Fibroblast of skin of scalp (primary cell): ENCODE measurements at places on chromosomes 7 and 10.

DNA sequence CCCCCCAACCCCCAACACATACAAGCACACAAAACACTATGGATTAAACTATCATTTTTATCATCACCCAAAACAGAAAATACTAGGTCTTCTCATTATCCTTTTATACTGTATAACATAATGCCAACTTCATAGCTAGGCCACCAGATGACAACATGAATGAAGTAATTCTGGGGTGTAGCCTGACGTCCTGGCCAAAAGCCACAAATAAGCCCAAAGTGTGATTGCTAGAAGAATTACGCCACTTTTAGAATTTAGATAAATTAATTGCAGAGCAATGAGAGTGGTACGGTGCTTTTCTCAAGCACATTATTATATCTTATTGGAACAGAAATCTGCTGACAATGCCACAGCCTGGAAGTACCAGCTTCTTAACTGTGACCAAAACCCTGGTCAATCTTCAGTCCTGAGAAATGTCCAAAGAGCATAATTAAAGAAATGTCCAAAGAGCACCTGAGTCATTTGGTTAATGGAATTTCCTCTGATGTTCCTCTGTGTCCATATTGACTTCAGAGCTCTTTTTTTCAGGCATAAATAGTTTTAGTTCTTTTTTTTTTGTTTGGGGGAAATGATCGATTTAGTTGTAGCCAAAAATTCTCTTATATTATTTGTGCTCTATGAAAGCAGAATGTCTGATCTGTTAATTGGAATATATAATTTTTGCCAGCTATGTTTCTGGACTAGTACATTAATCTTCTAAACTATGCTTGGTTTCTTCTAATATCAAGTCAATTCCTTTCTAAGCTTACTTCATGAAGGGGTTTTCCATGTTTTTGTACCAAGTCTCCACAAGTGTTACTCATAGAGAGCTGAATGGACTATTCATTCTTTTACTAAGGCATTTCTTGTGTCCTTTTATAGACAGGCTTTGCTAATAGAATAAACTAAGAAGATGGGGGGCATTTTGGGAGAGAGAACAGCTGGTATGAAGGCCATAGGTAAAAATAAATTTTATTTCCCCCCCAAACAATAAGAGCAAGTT lies 233.4 kb upstream of the SLC26A5 start:
- DNase-seq = peak; percentile 15

GRCh38 chr7:4807598-4808016 lies 32.2 kb downstream of the AP5Z1 start:
- no peak for DNase-seq

DNA sequence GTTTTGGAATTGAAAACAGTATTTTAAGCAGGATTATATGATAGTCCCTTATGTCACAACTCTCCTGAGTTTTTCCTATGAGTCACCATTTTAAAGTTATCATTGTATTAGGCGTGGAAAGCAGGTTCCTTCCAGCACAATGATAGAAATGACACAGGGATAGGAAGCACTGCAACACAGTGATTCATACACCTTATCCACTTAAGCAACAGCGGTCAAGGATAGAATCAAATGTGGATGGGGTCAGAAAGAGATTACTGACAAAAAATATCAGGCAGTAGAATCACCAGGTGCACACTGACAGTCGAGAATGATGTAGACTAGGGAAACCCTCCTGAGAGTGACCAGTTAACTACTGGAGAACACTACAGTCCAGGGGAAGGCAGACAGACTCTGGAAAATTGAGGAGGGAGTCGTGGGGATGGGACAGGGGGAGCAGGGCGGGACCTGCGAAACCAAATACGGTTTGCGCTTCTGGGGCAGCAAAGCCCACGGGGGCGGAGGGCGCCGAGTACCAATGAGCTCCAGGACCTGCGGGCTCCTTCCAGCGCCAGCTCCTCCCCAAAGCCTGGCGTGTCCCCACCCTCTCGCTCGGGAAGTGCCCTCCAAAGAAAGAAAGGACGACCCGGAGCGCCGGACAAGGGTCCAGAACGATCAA lies 479 bp downstream of the PNPLA8 start:
- peak; percentile 83 for DNase-seq

- no peak for DNase-seq
Observed at GRCh38 chr7:43763183-43763582, 4.7 kb downstream of the BLVRA start.

GRCh38 chr10:82319074-82319473 lies 444.1 kb downstream of the NRG3 start:
- no peak for DNase-seq

DNA sequence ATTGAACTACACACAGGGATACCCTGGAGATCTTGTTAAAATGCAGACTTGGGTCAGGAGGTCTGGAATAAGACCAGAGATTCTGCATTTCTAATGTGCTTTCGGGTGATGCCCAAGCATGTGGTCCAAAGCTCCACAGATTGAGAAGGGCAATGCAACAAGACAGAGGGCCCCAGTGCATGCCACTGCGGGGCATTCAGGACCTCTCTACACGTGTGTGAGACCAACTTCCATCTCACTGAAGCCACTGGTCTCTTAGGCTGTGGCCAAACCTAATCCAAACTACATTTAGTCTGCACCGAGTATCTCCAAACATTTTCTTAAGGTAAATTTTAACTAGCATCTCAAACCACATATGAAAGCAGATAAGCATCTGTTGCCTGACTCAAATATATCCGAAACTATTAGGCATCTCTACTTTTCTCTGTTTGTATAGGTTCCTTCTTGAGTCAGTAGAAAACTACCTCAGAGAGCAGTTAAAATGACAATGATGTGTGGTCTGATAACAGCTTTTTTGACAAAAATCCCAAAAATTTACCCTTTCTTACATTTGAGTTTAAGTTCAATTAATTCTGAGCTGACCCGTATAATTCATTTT lies 107.5 kb downstream of the ELMO1 start:
- no peak for DNase-seq

- peak; percentile 19 for DNase-seq
Observed at GRCh38 chr7:40923626-40924025, 779.3 kb downstream of the INHBA start.

- peak; percentile 17 for DNase-seq
Observed at GRCh38 chr10:108393089-108393488, 1228.6 kb upstream of the SORCS1 start.

- peak; percentile 5 for DNase-seq
Observed at GRCh38 chr10:75876710-75877109, 445.3 kb downstream of the LRMDA start.

GRCh38 chr10:124308811-124309210 lies 109.9 kb downstream of the OAT start:
- DNase-seq = no peak

DNA sequence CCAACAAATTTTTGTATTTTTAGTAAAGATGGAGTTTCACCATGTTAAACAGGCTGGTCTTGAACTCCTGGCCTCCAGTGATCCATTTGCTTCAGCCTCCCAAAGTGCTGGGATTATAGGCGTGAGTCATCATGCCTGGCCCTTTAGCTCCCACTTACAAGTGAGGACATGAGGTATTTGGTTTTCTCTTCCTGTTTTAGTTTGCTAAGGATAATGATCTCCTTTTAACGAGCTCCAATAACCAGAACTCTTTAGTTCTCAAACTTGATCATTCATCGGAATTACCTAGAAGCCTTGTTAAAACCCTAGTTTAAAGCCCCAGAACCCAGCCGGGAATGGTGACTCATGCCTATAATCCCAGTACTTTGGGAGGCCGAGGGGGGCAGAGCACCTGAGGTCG lies 481.4 kb downstream of the TYW1 start:
- no peak for DNase-seq

DNA sequence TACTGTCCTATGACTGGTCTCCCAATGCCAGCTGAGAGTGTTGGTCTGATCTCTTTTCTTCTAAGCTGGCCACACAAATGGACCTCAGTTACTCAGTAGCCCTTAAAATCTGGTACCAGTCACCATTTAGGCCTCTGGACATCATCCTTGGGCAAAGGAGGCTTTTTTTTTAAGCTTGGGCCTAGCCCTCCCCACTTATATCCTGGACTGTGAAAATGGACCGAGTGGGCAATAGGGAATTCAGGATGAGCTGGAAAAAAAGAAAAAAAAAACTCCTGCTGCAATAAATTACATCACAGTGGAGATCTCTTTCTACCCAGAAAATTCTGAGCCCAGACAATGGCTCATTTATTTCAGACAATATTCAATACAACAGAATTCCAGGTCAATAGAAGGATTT lies 68.4 kb downstream of the PARP12 start:
- DNase-seq = no peak

DNA sequence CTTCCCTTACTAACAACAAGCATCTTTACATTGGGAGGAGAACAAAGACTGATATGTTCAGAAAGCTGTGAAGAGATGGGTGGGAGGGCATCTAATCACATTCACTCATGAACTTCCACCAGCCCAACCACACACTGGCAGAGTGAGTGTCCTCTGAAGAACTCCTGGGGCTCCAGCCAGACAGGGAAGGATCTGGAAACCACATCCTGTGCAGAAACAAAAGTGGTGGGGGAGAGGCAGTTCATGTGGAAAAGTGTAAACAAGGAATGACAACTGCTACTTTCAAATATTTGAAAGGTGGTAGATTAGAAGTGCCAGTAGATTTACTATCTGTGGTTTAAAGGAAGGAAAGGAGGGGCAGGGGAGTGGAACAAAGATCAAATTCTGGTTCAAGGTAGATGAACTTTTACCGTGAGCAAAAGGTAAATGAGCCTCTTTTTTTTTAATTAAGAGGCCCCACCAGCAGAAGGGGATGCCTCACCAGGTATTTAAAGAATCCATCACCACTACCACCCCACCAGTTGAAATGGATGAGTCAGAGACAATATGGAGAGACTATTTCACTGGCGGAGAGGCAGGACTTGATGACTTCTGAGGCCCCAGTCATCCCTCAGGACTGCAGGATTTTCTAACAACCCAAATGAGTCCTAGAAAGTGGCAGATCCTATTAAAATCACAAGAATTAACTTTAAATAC lies 34.5 kb downstream of the GOT1 start:
- peak; percentile 80 for DNase-seq

GRCh38 chr7:42097752-42098151 lies 139.3 kb downstream of the GLI3 start:
- peak; percentile 83 for DNase-seq

DNA sequence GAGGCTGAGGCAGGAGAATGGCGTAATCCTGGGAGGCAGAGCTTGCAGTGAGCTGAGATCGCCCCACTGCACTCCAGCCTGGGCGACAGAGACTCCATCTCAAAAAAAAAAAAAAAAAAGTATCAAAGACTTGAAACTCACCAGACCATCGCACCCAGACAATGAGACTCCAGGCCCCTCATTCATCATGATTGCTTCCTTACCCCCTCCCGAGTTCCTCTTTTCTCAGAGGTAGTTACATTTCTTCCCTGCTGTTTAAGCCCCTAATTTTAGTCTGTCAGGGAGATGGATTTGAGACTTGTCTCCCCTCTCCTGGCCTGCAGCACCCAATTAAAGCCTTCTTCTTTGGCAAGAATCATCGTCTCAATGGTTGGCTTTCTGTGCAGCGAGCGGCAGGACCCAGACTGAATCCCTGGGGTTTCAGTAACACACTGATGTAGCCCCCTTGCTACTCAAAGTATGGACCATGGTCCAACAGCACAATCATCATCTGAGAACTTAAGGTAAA lies 19.4 kb upstream of the TPST1 start:
- DNase-seq = no peak

GRCh38 chr10:108901781-108902618 lies 1021.3 kb downstream of the XPNPEP1 start:
- DNase-seq = no peak

GRCh38 chr10:104328896-104329710 lies 9.2 kb downstream of the ITPRIP start:
- peak; percentile 79 for DNase-seq

GRCh38 chr7:5397736-5398135 lies 25.9 kb downstream of the TNRC18 start:
- no peak for DNase-seq

DNA sequence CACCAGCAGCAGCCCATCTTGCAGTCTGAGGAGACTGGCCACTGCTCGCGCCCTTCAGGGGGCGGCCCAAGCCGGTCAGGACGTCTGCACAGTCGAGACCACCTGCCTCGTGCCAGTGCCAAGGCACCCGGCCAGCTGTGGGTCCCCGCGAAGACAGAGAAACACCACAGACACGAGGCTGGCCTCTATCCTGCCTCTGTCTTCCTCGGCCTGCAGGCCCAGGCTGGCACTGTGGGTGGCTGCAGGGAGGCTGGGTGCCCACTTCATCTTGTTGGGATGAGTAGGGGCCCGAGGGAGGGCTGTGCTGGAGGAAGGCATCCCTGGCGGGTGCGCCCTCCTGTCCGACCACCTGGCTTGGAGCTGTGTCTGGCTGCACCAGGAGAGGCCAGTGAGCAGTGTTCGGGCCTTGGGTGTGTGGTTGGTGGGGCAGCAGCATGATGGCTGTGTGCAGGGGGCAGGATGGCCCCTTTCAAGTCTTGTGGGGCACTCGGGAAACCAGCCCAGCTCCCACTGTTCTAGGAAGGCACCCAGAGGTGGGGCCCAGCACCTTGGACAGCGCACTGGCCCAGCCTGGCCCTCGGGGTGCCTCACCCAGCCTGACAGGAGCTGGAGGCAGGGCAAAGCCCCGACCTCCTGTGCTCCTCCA lies 7.3 kb downstream of the DPYSL4 start:
- no peak for DNase-seq

GRCh38 chr7:149715476-149715875 lies 57.9 kb downstream of the ZNF467 start:
- DNase-seq = no peak
